Fibroblast of mammary gland (primary cell): ENCODE measurements at places on chromosomes 6 and 20.

DNA sequence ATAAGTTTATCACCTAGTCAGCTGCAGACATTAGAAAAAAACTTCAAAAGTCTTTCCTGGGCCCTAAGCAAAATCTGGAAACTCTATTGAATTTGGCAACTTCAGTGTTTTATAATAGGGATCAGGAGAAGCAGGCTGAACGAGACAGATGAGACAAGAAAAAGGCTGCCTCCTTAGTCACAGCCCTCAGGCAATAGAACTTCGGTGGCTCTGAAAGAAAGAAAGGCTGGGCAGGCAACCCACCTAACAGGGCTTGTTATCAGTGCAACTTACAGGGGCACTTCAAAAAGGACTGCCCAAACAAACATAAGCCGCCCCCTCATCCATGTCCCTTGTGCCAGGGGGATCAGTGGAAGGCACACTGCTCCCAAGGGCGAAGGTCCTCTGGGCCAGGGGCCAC is 657.9 kb upstream of the HS3ST5 start:
- DNase-seq: no peak

DNA sequence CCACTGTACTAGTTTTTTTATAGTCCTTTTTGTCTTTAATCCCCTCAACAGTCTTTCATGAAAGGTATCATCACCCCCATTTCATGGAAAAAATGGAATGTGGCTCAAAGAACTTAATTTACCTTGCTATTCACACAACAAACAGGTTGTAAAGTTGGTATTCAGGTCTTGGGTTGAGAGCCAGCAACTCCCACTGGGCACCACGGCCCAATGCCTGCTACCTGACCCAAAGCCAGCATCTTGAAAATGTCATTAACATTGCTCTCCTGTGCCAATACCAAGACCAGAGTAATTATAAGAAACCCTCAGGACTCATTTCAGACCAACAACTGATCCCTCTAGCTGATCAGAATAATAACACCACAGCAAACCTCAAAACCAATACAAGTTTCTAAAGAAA is 75.7 kb downstream of the METTL24 start:
- DNase-seq: no peak

DNA sequence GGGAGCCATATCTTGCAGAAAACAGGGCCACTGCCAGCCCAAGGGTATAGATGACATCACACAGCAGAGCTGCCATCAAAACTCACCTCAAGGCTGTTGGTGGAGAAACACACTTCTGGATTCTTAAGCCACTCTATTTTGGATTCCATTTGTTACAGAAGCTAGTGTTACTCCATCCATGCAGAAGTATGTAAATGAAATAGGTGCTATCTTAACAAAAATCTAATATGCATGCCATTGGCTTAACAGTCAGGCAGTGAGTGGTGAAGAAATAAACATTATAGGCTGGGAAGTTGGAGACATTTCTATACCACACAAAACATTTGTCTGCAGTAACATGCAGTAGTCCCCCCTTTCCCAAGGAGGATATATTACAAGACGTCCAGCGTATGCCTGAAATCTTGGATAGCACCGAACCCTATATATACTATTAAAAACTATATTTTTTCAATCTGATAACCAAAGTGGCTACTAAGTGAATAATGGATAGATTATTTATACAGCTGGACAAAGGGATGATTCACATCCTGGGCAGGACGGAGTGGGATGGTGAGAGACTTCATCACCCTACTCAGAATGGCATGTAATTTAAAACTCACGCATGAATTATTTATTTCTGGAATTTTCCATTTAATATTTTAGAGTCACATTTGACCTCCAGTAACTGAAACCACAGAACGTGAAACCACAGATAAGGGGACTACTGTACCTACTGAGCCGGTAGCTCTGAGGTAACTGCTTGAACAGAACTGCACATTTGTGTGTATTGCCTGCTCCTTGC is 160.0 kb upstream of the PLN start:
- DNase-seq: peak; percentile 87

DNA sequence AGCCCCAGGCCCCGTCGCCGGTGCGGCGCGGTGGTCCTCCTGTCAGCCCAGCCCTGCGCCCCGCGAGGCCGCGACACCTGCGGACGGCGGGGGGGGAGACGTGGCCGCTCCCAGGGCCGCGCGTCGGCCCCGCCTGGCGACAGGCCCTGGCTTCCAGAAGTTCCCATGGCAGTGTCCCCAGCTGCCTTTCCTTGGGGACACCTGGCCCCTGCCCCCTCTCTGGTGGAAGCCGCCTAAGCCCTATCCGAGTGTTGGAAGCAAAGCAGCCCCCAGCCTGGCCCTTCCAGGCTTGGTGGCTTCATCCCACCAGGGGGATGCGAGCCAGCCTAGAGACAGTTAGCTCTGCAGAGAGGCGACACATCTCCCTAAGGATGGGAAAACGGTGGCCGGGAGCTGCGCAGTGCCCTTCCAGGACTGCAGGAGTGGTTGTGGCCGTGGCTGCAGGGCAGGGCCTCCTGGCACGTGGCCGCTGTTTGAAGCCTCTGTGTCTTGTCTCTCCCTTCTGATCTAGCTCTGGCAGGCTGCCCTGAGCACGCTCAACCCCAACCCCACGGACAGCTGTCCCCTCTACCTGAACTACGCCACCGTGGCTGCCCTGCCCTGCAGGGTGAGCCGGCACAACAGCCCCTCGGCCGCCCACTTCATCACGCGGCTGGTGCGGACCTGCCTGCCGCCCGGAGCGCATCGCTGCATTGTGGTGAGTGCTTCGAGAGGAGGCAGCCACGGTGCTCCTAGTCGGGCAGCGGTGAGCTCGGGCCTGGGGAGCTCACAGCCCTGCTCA is 816 bp downstream of the NPEPL1 start:
- DNase-seq: no peak

DNA sequence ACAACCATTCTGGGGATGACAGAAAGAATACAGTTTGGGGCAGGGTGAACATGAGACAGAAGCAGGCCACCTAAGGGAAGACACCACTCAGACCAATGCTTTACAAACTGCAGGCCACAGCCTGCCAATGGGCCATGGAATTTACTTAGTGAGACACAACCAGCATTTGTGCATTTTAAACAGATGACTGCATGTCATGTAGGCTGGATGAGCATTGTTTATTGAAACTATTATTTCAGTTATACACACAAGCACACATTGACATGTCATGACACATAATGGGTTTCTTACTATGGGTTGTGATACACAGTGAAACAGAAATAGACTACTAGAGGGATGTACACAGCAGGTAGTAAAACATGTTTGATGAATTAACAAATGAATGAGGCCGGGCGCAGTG is 8.0 kb downstream of the PGM3 start:
- no peak for DNase-seq

DNA sequence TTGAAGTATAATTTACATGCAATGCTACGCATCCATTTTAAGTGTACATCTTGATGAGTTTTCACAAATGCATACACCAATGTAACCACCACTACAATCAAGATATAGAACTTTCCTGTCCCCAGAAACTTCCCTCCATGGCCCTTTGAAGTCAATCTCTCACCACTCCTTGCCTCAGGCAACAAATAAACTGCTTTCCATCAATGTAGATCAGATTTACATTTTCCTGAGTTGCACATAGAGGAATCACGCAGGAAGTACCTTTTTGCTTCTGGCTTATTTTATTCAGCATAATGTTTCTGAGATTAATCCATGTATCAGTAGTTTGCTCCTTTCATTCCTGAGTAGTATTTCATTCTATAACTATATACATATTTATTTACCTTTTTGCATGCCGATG is 59.6 kb upstream of the NNAT start:
- DNase-seq: no peak

GRCh38 chr6:108807928-108808327 is 40.3 kb upstream of the ARMC2 start:
- no peak for DNase-seq

DNA sequence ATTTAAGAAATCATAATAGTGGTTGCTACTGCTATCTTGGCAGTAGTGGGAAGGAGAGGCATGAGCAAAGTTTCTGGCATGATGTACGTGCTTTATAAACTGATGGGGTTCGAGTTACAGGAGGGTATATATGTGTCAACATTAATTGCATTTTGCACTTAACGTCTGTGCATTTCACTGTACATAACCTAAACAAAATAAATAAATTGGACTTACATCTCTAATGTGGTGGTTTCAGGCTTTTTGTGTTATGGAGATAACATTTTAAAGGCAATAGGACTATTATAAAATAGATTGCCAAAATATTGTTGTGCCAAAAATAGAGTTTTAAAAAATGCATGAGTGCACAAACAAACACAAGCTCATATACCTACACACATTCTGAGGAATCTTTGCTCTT is 1001.1 kb upstream of the GJE1 start:
- DNase-seq: no peak

GRCh38 chr20:8647961-8648441 is 420.9 kb upstream of the PLCB4 start:
- DNase-seq: peak; percentile 44

DNA sequence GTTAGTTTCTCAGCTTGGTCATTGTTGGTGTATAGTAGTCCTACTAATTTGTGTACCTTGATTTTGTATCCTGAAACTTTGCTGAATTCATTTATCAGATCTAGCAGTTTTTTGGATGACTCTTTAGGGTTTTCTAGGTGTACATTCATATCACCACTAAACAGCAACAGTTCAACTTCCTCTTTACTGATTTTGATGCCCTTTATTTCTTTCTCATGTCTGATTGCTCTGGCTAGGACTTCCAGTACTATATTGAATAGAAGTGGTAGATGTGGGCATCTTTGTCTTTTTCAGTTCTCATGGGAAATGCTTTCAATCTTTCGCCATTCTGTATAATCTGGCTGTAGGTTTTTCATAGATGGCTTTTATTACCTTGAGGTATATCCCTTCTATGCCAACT is 61.3 kb upstream of the HEY2 start:
- no peak for DNase-seq

GRCh38 chr6:43283905-43284304 is 14.2 kb upstream of the SLC22A7 start:
- no peak for DNase-seq

- no peak for DNase-seq
These were observed 9.1 kb upstream of the BPIFB4 start for GRCh38 chr20:33070111-33071053.

DNA sequence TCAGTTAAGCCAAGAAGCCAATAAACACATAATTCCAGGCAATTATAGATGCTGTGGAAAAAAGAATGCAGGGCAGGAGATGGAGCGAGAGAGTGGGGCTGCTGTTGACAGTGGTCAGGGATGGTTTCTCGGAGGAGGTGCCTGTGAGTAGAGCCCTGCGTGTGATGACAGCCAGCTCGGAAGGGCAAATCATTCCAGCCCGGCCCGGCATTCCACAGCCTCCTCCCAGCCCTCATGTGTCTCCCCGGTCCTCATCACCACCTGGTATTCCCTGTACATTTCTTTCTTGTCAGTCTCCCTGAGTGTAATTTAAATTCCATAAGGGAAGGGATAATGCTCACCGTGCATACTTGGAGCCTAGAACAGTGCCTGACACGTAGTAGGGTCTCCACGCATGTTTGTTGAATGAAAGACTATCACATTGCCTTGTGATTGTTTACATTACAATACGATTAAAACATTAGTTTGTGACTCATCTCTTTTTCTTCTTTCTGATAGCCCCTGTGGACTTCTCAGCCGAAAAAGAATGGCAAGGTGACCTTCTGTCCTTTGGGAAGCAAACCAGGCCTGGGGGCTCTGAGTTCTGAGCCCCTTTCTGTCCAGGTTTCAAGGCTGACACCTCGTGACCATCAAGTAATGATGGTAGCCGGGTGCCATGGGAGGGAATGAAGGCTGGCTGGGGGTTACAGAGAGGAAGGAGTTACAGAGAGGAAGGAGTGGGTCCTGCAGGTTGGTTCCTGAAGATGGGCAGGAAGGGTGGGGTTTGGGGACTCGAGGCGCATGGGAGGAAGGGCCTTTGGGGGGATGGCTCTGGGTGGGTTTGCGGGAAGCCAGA is 379.5 kb upstream of the SULF2 start:
- DNase-seq: no peak

DNA sequence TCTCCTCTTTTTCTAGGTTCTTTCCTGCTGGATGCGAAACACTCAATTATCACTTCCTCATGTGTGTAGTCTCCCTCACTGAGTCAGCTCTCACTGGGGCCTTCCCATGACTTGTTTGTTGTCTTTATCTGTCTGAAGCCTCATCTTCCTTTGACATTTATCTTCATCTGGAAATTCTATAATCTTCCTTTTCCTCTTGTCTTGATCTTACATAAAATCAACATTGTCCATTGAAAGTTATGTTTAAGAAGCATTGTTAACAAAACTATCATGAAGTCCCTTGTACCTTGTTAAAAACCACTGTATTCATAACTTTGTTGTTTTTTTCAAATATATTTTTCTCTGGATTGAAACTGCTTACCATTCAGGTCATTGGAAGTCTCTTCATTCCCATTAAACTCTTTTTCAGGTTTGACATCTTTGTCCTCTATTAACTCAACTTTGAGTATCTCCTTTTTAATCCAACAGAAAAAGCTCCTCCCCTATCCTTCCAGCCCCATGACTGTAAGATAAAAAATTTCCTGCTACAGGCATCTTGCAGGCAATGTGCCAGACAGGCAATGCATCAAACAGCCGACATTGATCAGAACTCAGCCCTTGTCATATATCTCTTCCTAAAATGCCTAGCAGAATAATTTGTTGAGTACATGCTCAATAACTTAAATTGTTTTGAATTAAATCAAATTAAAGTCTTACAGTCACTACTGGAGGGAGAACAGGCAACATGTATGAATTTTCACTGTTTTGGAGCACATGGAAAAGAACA is 34.8 kb downstream of the MYLIP start:
- peak; percentile 8 for DNase-seq

DNA sequence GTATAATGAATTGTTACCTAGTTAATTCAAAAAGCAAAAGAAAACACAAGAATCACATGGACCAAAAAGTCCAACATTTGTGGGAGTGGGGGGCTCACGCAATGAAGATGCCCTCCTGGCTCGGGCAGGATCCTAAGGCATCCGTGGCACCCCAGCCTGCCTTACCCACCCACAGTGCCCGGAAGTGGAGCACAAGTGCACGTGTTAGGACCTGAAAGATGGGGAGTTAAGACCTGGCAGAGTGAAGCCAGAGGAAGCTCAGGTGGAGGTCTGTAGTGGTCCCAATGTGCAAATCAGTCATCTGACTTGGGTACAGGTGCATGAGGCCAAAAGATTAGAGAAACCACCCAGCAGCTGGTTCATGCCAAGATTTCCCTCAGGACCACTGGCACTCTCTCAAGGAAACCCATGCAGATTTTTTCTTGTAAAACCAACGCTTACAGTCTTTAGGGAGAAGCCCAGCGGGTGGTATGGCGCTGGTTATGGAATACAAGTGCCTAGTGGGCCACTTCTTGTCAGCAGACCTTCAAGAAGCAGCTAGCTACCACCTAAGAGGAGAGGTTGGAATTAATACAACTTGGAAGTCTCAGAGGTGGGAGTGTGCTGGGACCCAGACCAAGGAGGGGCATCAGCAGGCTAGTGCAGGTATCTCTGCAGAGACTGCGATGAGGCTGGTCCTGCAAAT is 42.1 kb downstream of the BFSP1 start:
- no peak for DNase-seq

GRCh38 chr6:85360794-85361642 is 88.9 kb upstream of the NT5E start:
- DNase-seq: peak; percentile 99

- peak; percentile 30 for DNase-seq
These were observed 55.5 kb downstream of the ATP9A start for GRCh38 chr20:51712501-51713212.
